Right lung (tissue), 10 donors: ENCODE measurements at places on chromosomes 4 and X.

GRCh38 chr4:137692205-137692604 is 159.9 kb upstream of the PCDH18 start:
- DNase-seq: no peak

- peak; percentile 92 for DNase-seq
Measured at GRCh38 chr4:155758481-155759371, at the start of gene GUCY1B1. Gene GUCY1B1, plus strand, starts transcription at chr4:155759021. Its CDS starts 120 bp downstream, at chr4:155759141.

DNA sequence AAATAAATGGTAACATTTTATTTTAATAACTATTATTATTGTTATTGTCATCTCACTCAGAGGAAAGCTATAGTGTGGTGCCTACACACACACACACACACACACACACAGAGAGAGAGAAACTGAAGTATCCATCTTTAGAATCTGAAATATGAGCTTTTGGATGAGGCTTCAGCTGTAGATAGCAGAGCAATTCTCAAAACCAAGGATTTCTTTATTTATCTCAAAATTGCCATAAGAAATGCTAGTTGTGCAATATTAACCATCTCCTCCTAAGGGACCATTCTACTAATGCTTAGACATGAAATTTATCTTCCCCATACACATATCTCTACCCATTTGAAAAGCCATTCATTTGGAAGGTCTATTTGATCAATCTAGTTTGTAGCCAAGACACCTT is 50.1 kb upstream of the SGMS2 start:
- no peak for DNase-seq

- peak; percentile 36 for DNase-seq
Measured at GRCh38 chrX:154411981-154412340, 622 bp downstream of the TAFAZZIN start.

- no peak for DNase-seq
Measured at GRCh38 chrX:28205126-28205525, 223.9 kb upstream of the DCAF8L1 start.

- no peak for DNase-seq
Measured at GRCh38 chr4:75800972-75801371, 76.6 kb downstream of the USO1 start.

DNA sequence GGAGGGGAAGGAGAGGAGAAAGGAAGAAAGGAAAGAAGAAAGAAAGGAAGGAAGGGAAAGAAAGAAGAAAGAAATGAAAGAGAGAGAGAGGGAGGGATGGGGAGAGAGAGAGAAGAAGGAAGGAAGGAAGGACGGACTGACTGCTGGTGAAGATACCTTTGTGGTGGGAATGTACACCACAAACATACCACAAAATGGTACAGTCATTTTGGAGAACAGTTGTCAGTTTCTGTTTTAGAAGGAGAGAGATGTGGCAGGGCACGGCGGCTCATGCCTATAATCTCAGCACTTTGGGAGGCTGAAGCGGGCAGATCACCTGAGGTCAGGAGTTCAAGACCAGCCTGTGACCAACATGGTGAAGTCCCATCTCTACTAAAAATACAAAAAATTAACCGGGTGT is 40.0 kb upstream of the SHISA3 start:
- DNase-seq: no peak

- DNase-seq: no peak
Measured at GRCh38 chrX:110316351-110317060, 1.4 kb downstream of the AMMECR1 start.
